Mesendoderm (in vitro differentiated cells): ENCODE measurements at places on chromosomes 12 and 14.

GRCh38 chr12:3317841-3318501 lies 173.0 kb upstream of the PRMT8 start:
- no peaks in the 10 kb centered on the region for H3K27me3 ChIP-seq
- no peak for DNase-seq
- H3K4me3 ChIP-seq: no peak overlapping the region
- H3K27ac ChIP-seq: no peak overlapping the region
- no peaks in the 10 kb centered on the region for H3K4me1 ChIP-seq

DNA sequence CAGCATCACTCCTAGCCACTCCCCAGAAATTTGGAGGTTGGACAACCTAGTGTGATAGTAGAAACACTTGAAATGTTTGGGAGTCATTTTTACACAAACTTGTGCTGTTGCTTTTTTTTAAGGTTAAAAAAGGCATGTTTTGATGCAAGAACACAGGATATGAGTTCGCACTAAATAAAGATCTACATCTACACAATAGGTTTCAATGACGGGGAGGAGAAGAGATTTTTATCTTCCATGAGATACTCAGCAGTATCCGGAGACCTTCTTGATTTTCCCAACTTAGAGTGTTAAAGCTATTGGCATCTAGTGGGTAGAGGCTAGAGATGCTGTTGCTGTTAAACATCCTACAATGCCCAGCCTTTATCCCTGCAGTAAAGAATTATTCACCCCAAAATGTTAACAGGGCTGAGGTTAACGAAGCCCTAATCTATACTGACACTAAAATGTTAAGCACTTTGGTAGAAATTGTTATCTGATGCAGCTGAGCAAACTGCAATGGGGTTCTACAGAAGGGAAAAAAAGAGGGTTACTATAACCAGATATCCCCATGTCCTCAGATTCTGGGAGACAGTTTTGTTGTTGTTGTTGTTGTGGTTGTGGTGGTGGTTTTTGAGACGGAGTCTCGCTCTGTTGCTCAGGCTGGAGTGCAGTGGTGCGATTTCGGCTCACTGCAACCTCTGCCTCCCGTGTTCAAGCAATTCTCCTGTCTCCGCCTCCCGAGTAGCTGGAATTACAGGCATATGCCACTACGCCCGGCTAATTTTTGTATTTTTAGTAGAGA lies 14.0 kb upstream of the PCNX1 start:
- no peaks in the 10 kb centered on the region for H3K27me3 ChIP-seq
- H3K4me3 ChIP-seq: no peak overlapping the region
- no peak for DNase-seq
- H3K36me3 ChIP-seq: no peaks in the 10 kb centered on the region

- no peaks in the 10 kb centered on the region for H3K27me3 ChIP-seq
- no peaks in the 10 kb centered on the region for H3K36me3 ChIP-seq
- no peaks in the 10 kb centered on the region for H3K4me1 ChIP-seq
- DNase-seq: no peak
- no peak overlapping the region for H3K4me3 ChIP-seq
Observed at GRCh38 chr14:95227279-95227860, 70.0 kb upstream of the DICER1 start.

- peak overlapping the region; percentile 29 for H3K27ac ChIP-seq
- peak overlapping the region; percentile 43 for H3K4me3 ChIP-seq
- peaks cover 2% of the 10 kb centered on the region for H3K27me3 ChIP-seq
- no peaks in the 10 kb centered on the region for H3K36me3 ChIP-seq
- H3K4me1 ChIP-seq: peaks cover 1% of the 10 kb centered on the region
Observed at GRCh38 chr14:52551696-52552062, 626 bp downstream of the TXNDC16 start.

DNA sequence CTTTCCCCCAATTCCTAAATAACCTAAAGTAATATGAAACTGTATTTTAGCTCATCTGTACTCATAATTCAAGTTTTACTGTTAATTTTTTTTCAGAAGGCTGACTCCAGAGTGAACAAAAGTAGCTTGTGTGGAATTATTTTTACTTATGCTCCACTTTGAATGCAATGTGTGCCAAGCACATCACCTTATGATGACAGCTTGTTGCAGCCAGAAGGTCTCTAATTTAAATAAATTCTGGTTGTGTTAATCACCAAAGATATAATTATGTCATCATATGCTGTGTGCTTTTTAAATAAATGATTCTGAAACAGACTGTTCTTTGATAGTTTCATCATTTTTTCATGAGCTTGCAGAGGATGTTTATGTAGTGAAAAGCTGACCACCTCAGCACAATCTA lies 283.1 kb downstream of the TMEM117 start:
- H3K27ac ChIP-seq: no peak overlapping the region
- no peak for DNase-seq
- no peak overlapping the region for H3K4me3 ChIP-seq
- no peaks in the 10 kb centered on the region for H3K27me3 ChIP-seq

DNA sequence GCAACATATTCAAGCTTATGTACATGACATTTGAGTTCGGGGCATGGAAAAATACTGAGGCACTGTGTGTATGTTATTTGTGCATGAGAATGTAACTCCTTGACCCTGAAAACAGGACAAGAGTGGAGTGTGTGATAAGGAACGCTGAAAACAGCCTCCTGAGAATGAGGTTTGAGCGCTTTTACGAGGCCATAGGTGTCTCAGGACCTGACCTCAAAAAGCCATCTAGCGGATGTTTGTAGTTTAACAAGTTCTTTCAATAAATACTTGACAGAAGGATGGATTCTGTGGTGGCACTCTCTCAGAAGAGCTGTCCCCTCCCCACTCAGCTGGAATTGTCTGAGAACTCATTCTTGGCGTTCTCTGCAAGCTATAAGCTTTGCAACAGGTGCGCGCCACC lies 350.5 kb upstream of the TMTC1 start:
- DNase-seq: peak; percentile 62
- no peaks in the 10 kb centered on the region for H3K27me3 ChIP-seq
- no peak overlapping the region for H3K27ac ChIP-seq
